ENCODE measurements at places on chromosomes 6 and 20. TPM values are rescaled to one million over a fixed set of nuclear protein-coding genes. Genes with fewer than 3 reads are reported as not detected.

DNA sequence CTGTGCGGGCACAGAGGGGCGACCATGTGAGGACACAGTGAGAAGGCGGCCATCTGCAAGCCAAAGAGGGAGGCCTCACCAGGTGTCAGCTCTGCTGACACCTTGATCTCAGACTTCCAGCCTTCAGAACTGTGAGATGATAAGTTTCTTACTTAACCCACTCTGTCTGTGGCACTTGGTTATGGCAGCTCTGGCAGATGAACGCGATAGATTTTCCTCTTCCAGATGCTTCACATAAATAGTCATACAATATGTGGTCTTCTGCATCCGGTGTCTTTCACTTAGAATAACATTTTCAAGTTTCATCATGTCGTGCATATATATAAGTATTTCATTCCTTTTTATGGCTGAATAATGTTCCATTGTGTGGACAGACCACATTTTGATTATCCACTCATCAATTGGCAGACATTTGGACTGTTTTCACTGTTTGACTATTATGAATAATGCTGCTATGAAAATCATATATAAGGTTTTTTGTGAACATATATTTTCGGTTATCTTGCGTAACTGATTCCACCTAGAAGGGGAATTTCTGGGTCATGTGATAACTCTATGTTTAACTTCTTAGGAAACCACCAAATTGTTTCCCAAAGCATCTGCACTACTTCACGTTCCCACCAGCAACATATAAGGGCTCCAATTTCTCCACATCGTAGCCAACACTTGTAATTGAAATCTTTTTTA, 30.2 kb downstream of the PRR18 start:
- DNase-seq: no peak

GRCh38 chr20:23340524-23340923, 10.1 kb upstream of the NXT1 start:
- DNase-seq: peak; percentile 81

GRCh38 chr20:53842301-53843099, 227.9 kb downstream of the BCAS1 start:
- DNase-seq: no peak

- no peak for DNase-seq
Observed at GRCh38 chr20:11043001-11043400, 369.2 kb upstream of the JAG1 start.

- DNase-seq: no peak
Observed at GRCh38 chr20:11170025-11170424, 496.2 kb upstream of the JAG1 start.

DNA sequence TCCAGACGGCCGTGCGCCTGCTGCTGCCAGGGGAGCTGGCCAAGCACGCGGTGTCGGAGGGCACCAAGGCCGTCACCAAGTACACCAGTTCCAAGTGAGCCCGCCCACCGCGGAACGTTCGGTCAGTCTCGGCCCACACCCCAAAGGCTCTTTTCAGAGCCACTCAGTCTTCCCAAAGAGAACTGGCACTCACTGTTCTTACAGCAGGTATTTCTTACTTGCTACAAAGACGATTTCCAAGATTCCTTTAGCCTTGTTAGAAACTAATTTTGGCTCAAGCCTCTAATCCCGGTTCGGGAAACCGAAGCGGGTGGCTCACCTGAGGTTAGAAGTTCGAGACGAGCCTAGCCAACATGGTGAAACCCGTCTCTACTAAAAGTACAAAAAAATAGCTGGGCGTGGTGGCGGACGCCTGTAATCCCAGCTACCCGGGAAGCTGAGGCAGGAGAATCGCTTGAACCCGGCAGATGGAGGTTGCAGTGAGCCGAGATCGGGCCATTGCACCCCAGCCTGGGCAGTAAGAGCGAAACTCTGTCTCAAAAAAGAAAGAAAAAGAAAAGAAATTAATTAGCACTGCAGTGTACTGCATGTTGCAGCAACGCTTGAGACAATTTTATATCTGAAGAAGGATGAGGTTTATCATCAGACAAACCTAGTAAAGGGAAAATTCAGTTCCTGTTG, 73.1 kb downstream of the OR2B2 start:
- DNase-seq: peak; percentile 76

DNA sequence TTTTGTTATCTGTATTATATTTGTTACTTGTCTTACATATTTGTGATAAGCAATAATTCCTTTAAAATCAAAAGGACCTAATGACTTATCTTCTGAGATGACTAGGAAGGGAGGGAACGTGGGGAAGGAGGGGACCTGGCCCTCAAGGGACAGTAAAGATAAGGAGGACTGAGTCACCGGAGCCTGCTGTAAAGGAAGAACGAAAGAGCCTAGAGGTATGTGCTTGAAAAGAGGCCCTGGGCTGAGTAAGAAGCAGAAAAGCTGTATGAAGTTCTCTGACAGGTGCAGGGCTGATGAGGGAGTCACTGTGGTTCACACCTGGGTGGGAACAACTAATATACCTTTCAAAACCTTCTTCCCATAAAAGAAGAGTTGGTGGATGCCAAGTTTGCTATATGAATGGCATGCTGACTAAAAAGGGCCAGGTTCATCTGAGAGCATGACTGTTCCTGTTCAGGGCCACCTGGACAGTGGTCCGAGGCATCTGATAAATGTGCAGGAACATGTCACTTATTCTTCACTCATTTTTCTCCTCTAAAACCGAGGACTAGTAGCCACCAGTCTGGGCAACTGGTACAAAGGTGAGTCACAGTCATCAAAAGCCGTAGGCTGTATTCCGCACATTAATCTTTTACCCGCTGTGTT, 111.3 kb downstream of the TNFAIP3 start:
- no peak for DNase-seq

GRCh38 chr6:85382541-85382940, 67.3 kb upstream of the NT5E start:
- no peak for DNase-seq

- no peak for DNase-seq
Observed at GRCh38 chr6:99132026-99132635, 184.4 kb upstream of the FBXL4 start.

DNA sequence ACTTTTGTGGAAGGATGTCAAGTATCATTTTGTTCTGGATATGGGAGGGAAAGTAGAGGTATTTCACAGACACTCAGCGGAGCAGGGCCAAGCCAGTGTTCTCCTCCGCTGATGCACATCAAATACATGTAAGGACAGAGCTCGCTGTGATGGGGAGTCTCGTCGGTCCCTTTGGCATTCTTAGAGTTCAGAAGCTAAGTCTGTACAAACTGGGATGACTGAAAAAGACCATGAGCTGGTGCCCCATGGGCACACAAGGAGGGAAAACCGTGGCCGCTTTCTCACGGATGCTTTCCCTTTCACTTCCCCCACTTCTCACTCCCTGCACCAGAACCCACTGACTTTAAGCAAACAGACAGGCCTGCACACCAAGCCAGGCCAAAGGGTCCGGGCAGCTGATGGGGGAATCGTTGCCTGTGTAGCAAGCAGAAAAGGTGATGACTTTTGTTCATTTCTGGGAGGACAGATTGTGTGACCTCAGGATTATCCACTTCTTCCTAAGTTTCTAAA, 27.7 kb upstream of the MPC1 start:
- no peak for DNase-seq

- no peak for DNase-seq
Observed at GRCh38 chr6:12528136-12528535, 188.4 kb upstream of the PHACTR1 start.

The HSPA1L gene
- 4.5 TPM for total RNA-seq

The ZC2HC1B gene
- not detected for total RNA-seq

The FRK gene
- 2.7 TPM for total RNA-seq

The FLRT3 gene
- 12.9 TPM for total RNA-seq
